ENCODE measurements at places on chromosomes 12 and 14. TPM values are rescaled to one million over a fixed set of nuclear protein-coding genes. Genes with fewer than 3 reads are reported as not detected.

The NGB gene
- not detected for polyA plus RNA-seq

The TSPAN11 gene
- 3.7 TPM for polyA plus RNA-seq

The LAG3 gene
- 1.3 TPM for polyA plus RNA-seq

The CLEC9A gene
- polyA plus RNA-seq, result not detected

The SDS gene
- polyA plus RNA-seq, result not detected

The IL31 gene
- not detected for polyA plus RNA-seq

The NID2 gene
- 22.5 TPM for polyA plus RNA-seq

The ATP5MC2 gene
- 820 TPM for polyA plus RNA-seq

The CCDC197 gene
- polyA plus RNA-seq, result not detected

The YAF2 gene
- polyA plus RNA-seq, result 4.6 TPM

The PLBD1 gene
- 0.04 TPM for polyA plus RNA-seq

The COPS7A gene
- 112 TPM for polyA plus RNA-seq

- DNase-seq, result no peak
Measured at GRCh38 chr12:14048941-14049545, 67.6 kb upstream of the GRIN2B start.

DNA sequence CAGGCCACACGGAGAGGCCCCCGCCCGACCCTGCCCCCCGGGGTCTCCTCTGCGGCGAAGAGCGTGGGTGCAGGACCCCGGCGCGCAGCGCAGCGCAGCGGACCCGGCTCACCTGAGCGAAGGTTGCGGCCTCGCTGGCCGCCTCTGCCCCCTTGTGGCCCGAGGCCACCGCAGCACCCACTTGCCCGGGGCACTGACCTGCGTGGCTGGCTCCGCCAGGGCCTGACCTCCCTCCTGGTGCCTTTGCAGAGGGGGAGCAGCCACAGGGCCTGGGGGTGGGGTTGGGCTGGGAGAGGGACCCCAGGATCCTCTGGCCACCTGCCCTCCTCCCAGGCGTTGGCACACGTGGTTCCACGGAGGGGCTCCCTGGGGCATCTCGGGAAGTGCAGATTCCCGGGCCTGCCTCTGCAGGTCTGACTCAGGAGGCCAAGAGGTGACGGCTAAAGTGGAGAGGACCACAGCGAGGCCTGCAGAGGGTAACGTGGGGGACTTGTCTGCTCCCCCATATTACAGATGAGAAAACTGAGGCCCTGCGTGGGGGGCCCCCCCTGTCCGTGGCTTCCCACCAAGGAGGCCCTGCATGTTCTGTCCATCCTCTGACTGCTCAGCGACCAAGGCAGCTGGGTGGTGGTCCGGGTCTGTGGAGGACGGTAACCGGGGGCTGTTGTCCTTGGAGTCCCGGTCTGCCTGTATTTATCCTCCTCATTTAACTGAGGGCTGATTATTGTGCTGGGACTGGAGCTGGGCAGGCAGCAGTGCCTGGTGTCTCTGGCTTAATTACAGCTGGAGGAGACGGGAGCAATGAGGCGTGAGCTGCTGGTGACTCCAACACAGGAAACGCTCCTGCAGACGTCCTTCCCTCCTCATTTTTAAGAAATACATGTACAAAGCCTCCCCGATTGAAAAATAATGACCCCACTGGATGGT lies 67.9 kb upstream of the BEGAIN start:
- DNase-seq, result no peak

- no peak for DNase-seq
Measured at GRCh38 chr14:80570930-80571298, 359.6 kb upstream of the DIO2 start.

DNA sequence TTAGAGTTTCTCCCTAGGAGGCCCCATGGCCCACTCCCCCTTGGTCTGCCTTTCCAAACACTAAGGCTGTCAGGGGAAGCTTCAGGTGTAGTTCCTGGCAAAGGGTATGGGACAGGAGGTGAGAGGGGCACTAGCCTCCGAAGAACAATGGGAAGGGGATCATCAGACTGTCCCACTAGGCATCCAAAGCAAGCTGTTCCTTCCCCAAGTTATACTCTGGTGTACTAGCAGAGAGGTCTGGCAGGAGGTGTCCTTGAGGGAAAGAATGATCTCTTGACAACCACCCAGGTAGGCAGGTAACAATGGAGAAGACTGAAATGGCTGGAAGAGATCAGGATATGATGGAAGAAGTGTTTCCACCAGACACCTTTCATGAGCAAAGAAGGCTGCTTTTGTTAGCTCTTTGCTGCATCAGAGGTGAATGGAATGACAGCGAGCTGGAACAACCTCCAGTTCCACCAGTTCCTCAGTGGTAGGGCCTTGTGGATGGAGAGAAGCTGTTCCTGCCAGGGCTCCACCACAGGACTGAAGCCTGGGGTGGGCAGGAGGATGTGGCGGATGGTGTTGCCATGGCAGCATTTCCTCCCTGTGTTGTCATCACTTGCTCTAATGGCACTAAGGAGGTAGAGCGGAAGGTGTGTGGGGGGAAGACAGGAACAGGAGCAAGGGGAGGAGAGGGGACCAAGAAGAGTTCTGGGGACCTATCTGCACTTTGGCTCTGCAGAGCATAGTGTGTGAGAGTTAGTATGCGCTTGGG lies 2.3 kb upstream of the AGAP2 start:
- peak; percentile 20 for DNase-seq

DNA sequence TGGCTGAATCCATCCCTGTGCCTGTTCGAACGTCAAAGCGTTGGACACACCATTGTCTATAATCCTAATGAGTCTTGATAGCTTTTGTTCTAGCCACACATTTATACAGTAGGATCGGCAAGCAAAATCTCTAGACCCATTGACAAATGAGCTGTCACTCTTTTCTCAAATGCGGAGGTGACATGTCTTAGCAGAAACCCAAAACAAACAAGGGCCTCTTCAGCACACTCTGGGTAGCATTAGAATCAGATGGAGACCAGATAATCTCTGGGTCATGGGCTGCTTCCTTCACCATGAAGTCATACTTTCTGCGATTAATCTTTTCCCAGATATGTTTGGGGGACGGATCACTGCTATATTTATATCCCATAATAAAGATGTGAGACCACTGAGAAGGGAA lies 100.2 kb downstream of the PLXNC1 start:
- no peak for DNase-seq

- no peak for DNase-seq
Measured at GRCh38 chr12:10227648-10228047, 15.0 kb downstream of the GABARAPL1 start.

GRCh38 chr12:114440270-114441038 lies 34.5 kb upstream of the TBX5 start:
- DNase-seq, result no peak

GRCh38 chr12:110916295-110916875 lies 4.0 kb downstream of the MYL2 start:
- DNase-seq, result no peak

GRCh38 chr14:65103150-65103760 lies 938 bp upstream of the MAX start:
- no peak for DNase-seq

- no peak for DNase-seq
Measured at GRCh38 chr12:130375296-130376287, 37.9 kb downstream of the PIWIL1 start.

DNA sequence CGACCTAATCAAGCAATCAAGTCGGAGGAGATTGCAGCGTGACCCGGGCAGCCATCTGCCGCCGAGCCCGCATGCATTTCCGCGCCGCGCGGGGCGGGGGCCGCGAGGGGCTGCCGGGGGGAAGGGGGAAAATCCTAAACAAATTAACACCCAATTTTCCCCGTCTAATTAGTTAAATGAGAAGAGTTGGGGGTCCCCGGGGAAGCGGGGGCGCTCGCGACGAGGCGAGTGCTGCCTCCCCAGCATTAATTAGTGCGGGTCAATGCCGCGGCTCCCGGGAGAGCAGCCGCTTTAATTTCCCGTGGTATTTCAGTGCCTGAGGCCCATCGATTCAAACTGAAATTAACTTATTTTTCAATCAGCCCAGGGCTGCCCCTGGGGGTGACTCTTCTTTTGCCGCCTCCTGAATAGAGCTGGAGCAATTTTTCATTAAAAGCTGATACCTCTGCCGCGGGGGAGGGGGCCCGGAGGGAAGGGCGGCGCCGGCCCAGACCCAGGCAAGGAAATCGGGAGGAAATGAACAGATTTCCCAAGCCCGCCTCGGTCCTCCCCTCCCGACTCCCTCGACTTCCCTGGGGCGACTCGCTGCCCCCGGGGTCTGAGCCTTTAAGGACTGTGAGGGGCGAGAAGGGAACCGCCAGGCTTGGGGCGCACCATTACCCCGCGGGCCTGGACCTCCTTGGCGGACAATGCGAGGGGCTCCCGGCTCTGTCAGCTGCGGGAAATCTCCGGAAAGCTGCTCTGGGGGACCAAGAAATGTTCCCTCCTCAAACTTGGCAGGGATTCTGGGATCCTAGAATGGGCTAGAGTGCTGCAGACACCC lies 18.9 kb downstream of the VSX2 start:
- DNase-seq, result no peak

- no peak for DNase-seq
Measured at GRCh38 chr12:3651585-3652424, 101.1 kb downstream of the CRACR2A start.

DNA sequence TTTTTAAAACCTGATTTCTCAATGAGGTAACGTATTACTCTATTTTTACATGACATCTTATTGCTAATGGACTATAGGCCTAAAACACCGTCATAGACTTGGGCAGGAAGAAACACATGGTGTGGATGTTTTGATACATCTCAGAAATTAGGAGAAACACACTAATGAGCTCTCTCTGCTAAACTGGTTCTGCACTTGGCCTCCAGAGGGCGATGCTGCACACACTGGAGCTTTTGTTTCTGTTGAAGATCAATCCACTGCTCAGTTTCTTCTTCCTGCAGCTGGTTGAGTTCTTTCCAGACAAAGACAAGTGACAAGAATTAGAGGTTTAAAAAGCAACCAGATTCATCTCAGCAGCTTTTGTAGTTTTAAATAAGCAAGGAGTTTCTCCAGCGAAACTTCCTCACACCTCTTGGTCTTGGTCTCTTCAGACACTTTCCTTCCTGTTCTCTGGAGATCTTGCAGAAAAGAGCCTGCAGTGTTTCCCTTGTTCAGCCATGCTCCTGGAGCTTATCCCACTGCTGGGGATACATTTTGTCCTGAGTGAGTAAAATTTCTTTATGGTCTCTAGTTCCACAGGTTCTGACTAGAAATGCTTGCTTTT lies 178.5 kb upstream of the OR4E1 start:
- peak; percentile 58 for DNase-seq

DNA sequence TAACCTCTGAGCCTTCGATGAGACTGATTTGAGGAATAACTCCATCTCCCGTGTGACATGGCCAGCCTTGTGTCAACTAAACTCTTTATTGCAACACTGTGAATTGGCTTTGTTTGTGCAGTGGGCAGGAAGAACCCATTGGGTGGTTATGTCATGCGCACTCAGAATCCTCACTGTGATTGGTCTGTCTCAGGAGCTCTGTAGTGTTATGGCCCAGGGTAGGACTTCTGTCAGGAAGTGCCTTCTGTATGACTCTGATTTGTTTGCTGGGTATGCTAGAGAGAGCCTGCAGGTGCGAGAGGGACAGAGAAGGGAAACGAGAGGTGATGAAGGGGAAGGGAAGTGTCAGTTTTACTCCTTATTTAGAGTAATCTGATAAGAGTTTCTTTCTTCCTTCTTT lies 71.5 kb upstream of the DCD start:
- no peak for DNase-seq

DNA sequence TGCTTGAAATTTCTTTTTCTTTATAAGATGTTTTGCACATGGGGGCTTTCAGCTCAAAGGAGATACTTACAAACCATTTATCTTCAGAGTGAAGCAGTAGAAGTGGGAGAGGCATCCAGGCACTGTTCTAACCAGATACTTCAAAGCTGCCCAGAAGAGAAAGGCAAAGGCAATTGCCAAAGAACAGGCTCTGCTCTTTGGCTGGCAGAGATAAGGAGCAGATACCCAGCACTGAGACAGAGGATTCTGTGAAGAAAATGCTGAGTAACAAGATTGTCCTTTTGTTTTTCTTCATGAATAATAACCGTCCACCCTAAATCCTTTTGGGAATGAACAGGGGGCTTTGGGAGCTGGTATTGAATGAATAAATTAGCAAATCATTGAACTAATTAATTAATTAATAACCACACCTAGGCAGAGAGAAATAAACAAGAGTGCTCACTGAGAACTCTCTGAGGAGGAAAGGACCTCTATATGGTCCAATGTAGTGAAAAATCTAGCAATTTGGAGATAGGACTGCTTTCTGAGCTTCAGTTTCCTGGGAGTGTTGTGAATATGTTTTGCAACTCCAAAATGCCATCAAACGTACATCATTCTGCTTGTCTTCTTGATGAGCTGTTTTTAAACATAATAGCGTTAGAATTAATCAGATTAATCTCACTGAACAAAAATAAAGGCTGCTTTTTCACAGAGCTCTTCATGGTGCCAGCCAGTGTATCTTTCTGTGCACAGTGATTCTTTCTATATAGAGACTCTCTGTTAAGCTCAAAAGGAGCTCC lies 192.8 kb upstream of the AMIGO2 start:
- DNase-seq, result no peak

DNA sequence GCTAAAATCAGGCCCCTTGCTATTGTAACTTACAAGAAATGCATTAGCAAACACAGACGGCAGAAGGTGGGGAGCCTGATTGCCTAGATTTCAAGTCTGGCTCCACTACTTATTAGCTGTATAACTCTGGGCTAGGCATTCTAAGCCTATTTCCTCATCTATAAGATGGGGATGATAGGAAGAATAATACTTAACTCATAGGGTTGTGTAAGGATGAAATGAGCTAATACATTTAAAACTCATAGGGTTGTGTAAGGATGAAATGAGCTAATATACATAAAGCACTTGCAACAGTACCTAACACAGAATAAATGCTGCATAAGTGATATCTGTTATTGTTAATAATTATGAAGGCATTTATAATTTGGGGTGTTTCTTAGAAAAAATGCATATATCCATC lies 60.1 kb upstream of the DIO2 start:
- DNase-seq, result no peak

DNA sequence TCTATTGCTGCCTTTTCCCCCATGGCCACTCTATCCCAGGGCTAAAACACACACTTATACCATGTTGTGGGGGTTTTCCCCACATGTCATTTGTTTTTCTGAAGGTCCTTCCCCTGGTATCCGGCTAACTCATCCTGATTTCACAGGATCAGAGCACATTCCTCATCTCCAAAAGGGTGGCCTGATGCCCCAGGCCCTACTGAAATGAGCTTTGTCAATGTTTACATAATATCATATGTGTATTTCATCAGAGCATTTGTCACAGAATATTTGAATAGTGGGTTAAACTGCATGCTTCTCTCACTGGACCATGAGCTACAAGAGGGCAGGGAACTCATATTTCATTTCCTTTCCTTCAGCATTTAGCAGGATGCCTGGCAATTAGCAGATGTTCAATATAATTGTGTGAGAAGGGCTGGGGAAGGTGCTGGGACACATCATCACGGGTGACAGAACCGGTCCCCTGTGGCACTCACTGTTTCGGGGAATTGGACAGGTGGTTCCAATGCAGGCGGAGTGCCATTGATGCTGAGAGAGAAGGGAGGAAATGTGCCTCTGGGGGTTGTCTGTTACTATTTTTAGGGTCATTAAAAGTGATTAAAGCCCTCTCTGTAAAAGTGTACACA lies 26.8 kb downstream of the EMP1 start:
- no peak for DNase-seq

GRCh38 chr12:79347866-79348265 lies 342.9 kb downstream of the PAWR start:
- peak; percentile 11 for DNase-seq
